ENCODE measurements at places on chromosomes 1 and 21.

- no peak for DNase-seq
These were observed 229.5 kb upstream of the USP24 start for GRCh38 chr1:55444667-55445066.

DNA sequence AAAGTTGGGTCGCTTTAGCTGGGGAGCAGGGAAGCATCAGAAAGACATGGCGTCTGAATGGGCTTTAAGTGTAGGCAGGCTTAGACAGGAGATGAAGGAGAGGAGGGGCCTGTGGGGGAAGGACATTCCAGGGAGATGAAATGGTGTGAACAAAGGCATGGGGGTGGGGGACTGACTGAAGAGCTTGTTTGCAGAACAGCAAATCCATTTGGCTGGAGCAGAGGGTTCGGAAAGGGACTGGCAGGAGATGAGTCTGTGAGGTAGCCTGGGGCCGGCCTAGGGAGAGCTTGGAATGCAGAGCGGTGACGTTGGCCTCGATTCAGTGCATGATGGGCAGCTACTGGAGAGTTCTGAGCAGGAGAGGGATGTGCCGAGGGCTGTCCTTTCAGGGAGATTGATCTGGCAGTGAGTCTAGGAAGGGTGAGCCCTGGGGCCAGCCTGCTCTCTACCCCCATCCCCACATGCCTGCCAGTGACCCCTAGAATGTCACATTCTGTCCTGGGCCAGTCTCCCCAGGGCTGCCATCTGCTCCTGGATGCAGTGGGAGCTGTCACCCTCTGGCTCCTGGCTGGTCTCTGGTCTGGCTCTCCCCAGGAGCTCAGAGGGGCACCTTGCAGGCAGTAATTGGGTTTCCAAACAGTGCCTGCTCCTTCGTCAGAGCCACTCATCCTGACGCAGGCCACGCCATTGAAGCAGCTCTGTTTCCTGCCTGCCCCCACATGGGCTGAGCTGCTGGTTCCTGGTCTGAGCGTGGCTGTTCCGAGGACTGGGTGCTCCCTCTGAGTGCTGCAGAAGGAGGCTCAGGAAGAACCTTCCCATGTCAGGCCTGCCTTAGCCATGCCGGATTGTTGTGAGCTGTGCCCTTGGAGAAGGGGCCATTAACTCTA is 22.3 kb upstream of the TMEM222 start:
- peak; percentile 89 for DNase-seq

DNA sequence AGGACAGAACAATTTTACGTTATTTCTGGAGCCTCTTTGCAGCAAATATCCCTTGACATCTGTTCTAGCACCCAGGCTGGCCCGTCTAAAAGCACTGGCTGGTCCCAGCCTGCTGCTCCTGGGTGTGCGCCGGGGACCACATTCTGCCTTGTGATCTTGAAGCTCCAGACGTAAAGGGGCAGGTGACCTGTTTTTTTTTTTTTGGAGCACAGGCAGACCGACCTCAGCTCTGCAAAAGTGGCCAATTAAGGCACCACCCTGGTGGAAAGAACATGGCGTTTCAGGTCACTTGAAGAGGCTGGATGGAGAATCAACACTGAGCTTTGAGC is 13.8 kb upstream of the CAMTA1 start:
- DNase-seq, result no peak

DNA sequence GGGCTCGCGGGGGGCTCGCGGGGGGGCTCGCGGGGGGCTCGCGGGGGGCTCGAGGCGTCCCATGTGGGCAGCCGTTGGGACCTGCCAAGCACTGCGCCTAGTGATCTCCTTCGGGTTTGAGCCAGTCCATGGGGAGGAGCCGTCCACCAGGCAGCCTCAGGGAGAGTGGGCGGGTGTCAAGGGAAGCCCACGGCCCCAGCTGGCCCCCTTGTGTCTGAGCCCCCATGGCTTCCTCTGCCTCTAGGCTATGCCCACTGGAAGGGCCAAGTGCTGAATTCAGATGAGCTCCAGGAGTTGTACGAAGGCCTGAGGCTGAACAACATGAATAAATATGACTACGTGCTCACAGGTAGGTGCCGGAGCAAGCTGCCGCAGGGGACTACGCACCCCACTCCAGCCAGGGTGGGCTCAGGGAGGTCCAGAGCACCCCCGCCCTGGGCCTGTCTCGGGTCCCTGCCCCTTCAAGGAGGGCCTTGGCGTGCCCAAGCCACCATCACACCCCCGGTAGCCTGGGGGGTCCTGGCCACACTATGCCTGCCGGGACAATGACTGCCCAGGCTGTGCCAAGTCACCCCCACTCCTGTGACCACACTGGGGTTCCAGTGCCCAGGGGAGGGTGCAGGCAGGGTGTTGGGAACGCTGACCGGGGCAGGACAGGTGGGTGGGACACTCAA is 22.6 kb downstream of the PDXK start:
- no peak for DNase-seq

- peak; percentile 25 for DNase-seq
These were observed 1.1 kb upstream of the RCAN3 start for GRCh38 chr1:24501371-24502064.

- no peak for DNase-seq
These were observed 10.9 kb upstream of the UBR4 start for GRCh38 chr1:19220991-19221390.

GRCh38 chr1:199945591-199945990 is 81.9 kb upstream of the NR5A2 start:
- no peak for DNase-seq

DNA sequence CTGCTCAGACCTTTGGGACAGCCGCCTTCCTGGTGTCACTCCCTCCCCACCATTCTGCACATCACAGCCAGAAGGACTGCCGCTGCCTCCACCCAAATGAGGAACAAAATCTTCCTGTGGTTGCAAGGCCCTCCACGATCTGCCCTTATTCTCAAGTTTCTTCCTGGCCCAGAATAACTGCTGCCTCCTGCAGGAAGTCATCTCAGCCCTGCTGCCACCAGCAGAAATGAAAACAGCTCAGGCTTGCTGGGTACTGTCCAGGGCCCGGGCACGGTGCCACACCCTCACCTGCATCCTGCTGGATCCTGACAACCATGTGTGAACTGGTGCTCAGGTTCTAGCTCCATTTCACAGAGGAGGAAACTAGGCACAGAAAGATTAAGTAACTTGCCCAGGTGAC is 2.8 kb downstream of the CLDN19 start:
- no peak for DNase-seq

DNA sequence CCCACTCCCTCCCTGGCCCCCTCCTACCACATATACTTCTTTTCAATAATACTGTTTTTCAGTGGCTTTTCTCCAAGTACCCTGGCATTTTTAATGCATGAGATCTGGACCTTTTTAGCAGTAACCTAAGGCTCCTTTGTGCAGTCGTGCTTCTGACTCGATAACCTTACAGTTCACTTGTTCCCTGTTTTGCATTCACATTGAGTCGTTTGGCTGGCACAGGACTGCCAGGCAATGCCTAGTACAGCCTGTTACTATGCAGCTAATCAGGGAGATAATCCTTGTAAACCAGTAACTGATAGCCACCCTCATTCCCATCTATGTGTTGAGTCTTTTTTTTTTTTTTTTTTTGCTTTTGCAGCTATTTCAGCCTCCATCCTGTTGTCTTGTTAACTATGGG is 3.7 kb downstream of the ATP1B1 start:
- DNase-seq, result no peak

- no peak for DNase-seq
These were observed 2.4 kb downstream of the CFH start for GRCh38 chr1:196654271-196654670.

GRCh38 chr1:30637183-30637980 is 86.0 kb downstream of the MATN1 start:
- DNase-seq, result no peak

DNA sequence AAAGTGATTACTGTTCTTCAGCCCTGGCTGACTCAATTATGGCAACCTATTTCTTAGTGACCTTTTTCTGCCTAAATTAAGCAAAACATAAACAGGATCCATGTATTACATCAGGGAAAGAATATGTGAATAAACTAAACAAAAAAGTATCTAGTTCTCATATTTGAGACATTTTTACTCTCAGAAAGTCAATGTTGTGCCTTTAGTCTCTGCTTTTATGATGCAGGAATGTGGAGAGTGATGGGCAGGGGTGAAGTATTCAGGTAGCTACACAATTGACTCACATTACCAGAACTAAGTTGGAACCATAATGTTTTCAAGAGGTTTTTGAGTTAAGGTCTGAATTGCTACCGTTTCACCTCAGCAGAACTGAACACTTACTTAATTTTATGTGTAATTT is 462.7 kb upstream of the CXADR start:
- DNase-seq, result no peak

DNA sequence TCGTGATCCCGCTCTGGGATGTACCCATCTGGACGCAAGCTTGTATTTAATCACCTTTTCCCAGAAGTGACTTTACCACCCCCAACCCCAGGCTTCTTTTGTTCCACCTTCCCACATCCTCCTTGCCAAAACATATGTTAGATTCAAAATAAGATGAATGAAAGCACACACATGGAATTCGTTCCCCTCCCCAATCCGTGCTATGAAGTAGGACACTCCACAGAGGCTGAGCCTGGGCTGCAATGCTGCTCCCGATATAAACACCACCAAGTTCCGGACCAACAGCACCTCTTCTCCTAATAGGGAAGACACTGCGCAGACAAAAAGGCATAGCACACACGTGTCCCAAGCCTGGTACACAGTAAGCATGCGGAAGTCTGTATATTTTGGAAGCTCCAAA is 86.1 kb downstream of the CLSTN1 start:
- DNase-seq, result no peak

- DNase-seq, result no peak
These were observed 97.5 kb upstream of the TSPAN2 start for GRCh38 chr1:115186711-115187265.

- DNase-seq, result no peak
These were observed 10.4 kb downstream of the OLIG1 start for GRCh38 chr21:33080376-33080775.

DNA sequence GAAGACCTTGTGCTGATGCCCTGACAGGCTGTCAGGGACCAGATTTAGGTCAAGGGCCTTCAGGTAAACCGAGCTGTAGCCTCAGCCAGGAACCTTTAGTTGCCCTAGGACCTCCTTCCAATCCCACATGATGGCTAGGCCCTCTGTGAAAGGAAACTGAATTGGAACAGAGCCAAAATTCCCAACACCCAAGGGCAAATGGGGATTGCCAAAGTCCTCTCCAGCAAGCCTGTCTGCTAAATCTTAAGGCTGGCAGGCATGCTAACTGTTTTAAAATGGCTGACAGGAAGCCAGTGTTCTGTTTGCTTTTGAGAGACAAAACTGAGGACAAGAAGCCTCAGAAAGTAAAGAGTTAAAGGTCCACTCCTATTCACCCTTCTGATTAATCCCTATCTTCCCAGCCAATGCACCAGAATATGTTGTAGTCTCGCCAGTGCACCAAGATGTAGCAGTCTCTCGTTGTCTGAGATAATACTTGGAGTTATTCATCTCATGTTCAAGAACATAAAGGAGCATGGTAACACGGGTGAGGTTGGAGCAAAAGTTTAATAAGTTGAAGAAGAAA is 35.1 kb downstream of the MSTO1 start:
- DNase-seq, result no peak

GRCh38 chr1:199204231-199204630 is 565.4 kb downstream of the PTPRC start:
- DNase-seq, result no peak

GRCh38 chr1:98049370-98050135 is 128.7 kb upstream of the DPYD start:
- DNase-seq, result peak; percentile 21

DNA sequence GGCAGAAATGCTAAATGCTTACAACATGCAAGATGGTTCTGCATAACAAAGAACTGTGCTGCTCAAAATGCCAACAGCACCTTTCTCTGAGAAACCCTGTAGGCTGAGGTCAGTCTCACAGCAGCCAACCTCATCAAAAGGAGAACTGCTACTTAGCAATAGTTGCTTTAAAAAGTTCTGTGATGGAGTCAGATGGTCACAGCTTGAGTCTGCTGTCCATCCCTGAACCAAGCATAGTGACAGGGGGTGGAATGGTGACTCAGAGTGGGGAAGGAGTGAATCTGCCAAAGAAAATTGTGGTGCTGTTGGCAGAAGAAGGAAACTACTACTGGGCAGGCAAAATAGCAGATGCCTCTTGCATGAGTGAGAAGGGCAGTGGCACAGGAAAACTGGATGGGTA is 106.0 kb upstream of the FAM78B start:
- no peak for DNase-seq

- DNase-seq, result no peak
These were observed 93.3 kb downstream of the GLIS1 start for GRCh38 chr1:53645690-53646078.

GRCh38 chr21:26127918-26128317 is 42.7 kb downstream of the APP start:
- no peak for DNase-seq

DNA sequence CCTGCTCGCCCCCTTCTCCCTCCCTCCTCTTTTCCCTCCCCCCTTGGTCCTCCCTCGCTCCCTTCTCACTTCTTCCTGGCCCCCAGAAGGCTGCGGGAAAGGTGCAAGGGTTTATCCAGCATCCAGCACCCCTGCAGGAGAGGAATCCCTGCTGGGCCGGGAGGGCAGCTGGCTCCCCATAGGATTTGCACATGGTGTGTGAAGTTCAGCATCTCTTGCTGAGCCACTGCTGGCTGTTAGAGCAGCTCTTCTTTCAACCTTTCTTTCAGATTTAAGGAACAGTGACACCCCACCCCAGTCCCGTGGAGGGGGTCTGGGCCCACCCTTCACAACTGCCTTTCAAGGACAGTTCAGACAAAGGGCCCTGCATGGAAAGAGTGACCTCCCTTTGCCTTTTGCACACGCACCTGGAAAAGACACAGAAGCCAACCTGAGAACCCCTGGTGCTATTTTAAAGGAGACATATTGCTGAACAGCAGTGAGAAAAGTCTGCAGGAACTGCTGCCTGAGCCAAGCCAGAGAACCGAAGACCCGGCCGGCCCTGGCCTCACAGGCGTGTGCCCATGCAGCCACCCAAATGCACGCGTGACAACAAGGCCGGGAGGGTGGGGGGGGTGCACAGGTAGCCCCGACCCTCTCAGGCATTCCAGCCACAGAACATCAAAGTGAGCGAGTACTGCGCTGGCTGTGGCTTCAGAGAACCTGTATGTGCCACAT is 66.6 kb downstream of the SLC37A1 start:
- DNase-seq, result peak; percentile 19

GRCh38 chr1:52268372-52268771 is 97.6 kb downstream of the CC2D1B start:
- no peak for DNase-seq

DNA sequence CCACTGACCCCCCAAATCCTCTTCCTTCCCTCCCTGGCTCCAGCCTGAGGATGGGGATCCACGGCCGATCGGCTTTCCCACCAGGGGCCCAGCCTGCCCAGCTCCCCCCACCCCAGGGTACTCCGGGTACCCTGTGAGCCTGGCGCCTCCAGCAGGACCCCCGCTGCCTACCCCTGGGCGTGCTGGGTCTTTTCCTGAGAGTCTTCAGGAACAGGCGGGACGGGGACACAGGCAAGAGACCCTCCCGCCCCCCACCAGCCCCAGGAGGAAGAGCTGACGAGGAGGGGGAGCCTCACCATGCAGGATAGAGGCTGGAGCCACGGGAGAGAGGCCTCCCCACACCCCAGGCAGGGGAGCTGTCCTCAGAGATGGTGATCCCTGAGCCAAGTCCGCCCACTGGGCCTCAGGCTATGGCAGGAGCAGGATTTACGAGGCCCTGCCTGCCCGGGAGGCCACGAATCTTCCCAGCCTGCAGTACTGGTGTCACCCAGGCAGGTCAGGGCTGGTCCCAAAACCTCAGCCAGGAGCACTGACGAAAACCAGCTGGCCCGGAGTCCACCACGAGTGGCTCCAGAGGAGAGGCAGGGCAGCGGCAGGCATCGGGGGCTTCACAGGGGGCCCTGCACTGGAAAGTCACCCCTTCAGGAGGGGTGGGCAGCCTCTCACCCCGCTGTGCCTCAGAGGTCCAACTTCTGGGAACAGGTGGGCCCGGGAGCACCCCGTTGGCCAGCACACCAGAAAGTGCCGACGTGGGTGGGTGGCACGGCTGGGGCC is 58.0 kb downstream of the MEGF6 start:
- no peak for DNase-seq

Data from femur (tissue), 1 donor.